Tibial nerve (tissue), 4 donors: ENCODE measurements at places on chromosomes 12 and 14. TPM values are rescaled to one million over a fixed set of nuclear protein-coding genes. Genes with fewer than 3 reads are reported as not detected.

Gene FGF6
- not detected for total RNA-seq

Gene HOXC12
- 1.4 TPM for total RNA-seq

DNA sequence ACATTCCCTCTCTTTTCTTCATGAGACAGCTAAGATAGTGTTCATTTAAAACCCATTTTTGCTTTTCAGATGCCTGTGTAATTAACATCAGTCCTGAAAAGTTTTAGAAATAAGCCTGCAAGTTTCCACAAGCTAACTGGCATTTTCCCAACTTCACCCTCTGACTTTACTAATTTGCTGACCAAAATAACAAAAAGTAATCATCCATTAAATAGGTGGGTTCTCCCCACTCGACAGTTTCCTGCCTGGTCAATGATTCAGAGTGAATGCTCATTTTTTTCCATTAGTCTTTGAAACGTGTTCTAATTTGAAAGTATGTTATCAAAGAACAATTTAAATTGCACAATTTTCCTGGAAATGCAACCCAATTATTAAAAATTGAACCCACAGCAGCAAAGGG lies 23.6 kb downstream of the NELL2 start:
- no peaks in the 10 kb centered on the region for H3K36me3 ChIP-seq
- H3K27me3 ChIP-seq = no peaks in the 10 kb centered on the region
- H3K4me3 ChIP-seq = no peak overlapping the region
- H3K27ac ChIP-seq = no peak overlapping the region
- no peak for DNase-seq
- H3K4me1 ChIP-seq = no peaks in the 10 kb centered on the region

DNA sequence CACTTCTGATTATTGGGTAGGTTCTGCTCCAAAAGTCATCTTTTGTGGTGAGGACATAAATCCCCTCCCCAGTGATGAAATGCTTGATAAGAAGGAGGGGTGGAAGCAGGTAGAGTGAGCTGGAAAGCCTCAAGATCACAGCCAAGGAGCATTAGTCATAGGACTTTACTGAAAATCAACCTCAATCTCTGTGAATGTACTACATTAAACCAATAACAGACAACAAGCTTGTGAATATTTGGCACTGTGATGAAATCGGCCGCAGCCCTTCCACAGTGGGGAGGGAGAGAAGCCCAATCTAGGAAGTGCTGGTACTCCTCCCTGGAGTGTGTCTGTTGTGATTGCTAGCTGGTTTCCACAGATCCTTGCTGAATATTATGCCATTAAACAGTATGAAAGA lies 41.2 kb upstream of the PTCSC3 start:
- H3K36me3 ChIP-seq = no peaks in the 10 kb centered on the region
- no peak for DNase-seq
- no peak overlapping the region for H3K27ac ChIP-seq
- no peak overlapping the region for H3K4me3 ChIP-seq

DNA sequence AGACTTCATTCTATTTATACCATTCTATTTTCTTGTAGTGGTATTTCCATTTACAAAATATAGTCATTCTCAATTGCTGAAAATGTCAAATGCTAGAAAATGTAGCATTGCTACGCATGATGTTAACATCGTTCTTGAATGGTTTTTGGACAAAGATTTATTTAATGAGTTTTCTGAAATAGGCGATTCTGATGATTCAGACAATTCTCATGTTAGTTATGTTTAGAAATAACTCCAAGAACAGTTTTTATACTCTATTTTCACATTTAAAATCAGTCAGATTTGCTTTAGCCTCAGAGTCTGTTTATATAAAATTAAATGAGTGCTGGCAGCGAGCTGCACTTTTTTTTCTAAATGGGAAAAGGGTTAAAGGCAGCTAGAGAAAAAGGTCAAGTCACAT lies 414.8 kb upstream of the MGAT4C start:
- no peaks in the 10 kb centered on the region for H3K36me3 ChIP-seq
- H3K4me3 ChIP-seq = no peak overlapping the region
- DNase-seq = no peak
- H3K27me3 ChIP-seq = no peaks in the 10 kb centered on the region
- H3K27ac ChIP-seq = no peak overlapping the region

- H3K27me3 ChIP-seq = no peaks in the 10 kb centered on the region
- no peak overlapping the region for H3K27ac ChIP-seq
- no peaks in the 10 kb centered on the region for H3K36me3 ChIP-seq
- DNase-seq = no peak
Observed at GRCh38 chr12:53594897-53595615, 31.1 kb downstream of the ATF7 start.

DNA sequence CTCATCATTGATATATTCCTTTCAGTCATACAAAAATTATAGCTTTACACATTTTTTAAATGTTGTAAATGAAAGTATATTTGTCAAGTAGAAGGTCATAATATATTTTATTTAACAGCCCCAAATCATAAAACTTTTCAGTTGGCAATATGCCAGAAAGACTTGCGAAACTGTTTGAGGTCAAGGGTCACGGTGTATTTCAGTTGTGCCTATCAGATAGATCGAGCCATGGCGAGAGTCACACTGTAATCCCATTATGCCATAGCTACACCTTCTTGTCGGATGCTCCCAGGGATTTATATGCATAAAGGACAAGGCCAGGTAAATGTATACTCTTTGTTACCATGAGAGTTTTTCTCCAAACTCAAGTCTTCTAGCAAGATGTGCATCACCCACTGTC lies 26.7 kb upstream of the G2E3 start:
- DNase-seq = no peak
- H3K27me3 ChIP-seq = no peaks in the 10 kb centered on the region
- no peak overlapping the region for H3K27ac ChIP-seq
- H3K4me1 ChIP-seq = no peaks in the 10 kb centered on the region
- H3K4me3 ChIP-seq = no peak overlapping the region
- no peaks in the 10 kb centered on the region for H3K36me3 ChIP-seq
